ENCODE measurements at places on chromosomes 4 and X.

DNA sequence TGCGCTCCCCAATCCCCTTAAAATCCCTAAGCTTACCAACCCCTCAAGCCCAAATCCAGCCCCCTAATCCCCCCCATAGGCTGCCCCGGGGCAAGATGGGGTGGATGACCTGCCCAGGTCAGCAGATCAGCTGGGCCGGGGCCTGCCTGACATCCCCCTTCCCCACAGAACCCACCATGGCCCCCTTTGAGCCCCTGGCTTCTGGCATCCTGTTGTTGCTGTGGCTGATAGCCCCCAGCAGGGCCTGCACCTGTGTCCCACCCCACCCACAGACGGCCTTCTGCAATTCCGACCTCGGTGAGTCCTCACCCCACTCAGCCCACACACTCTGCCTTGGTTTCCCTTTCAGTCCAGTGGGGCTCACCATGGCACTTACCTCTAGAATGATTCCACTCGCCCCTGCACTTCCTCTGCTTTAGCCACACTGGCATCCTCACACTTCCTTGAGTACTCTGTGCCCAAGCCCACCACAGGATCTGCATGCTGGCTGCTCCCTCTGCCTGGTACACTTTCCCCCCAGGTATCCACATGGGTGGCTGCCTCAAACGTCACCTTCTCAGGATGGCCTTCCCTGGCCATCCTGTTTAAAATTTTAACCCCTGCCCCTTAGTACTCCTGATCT, 1.1 kb downstream of the TIMP1 start:
- DNase-seq = no peak

- DNase-seq = no peak
Measured at GRCh38 chrX:94401426-94401825, 727.4 kb downstream of the FAM133A start.

DNA sequence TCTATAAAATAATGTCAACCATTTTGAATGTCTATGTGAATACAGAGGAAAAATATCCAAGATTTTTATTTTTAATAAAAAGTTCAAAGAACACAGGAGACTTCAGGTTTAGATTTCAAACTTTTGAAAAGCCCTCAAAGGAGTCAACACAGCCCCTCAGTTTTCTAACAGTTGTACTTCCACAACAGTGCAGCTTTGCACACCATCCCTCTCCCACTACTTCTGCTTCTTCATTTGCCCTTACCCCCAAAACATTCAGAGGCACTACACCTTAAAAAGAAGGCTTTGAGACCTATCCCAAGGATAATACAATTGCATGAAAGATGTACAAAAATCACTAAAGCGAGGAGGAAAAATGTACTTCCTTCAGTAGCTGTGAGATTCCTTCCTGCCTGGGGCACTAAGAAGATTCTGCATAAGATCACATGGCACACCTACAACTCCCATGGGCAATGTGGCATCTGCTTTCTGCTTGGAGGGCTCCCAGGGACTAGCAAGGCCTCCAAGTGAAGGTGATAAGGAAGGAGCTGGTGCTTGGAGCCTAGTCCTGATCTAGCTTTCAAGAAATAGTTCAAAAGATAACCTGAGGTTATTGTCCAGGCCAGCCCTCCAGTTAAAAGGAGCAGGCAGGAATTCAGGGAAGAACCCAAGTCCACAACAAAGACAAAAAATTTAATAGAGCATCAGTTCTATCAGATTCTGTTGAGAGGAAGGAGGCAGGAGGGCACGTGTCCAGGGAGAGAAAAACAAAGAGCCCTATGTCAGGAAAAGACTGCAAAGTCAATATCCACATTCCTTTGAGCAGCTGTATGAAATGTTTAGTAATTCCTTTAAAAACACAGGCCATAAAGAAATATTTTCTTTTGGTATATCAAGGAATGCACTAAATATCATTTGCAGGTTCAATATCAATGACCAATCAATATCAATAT, 19.1 kb downstream of the ARAP2 start:
- no peak for DNase-seq

DNA sequence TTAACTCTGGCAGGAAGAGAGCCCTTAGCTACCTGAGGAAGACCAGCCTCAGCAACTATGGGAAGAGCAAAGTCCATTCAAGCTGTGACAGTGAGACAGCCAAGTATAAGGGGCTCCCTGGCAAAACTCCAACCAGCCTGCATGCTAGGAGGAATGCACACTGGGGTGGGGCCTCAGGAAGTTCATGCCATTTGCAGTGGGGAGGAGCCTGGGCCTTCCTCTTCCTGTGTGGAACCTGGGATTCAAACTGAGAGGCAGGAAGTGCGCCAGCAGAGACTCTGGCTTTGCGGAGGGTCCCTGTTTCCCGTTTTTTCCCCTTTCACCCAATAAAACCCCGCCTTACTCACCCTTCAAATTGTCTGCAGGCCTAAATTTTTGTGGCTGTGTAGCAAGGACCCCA, 33.0 kb downstream of the TFDP3 start:
- DNase-seq = no peak

- DNase-seq = no peak
Measured at GRCh38 chr4:113446019-113446418, 315.5 kb downstream of the CAMK2D start.

DNA sequence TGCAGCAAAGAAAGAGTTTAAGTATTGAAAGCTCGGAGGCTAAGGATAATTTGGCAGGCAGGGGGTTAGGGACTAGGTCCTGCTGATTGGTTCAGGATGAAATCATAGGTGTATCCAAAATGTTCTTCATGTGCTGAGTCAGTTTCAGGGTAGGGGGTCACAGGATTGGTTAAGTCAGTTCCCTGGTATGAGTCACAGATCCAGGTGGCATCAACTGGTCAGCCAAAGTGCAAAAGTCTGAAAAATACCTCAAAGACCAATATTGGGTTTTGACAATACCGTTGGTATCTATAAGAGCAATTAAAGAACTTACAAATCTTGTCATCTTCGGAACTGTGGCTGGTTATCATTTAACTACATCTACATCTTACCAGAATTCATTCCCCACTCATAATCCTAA, 25.6 kb upstream of the PRDM8 start:
- no peak for DNase-seq

DNA sequence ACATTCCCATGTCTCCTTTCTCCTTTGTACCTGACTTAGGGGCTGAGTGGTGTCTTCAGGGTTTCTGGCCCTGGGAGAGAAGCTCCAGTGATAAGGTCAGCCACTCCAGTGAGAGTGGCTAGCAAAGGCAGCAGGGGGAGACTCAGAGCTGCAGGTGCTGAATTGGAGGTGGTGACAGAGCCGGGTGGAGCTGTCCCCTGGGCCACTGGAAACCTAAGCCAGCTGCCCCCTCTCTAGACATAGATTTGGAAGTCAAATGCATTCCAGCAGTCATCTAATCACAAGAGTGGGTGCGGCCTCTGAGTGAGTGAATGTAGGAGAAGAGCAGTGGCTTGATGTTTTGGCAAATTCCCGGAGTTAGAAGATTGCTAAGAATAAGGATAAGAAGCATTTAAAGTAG, 28.5 kb downstream of the TRIM2 start:
- no peak for DNase-seq

- no peak for DNase-seq
Measured at GRCh38 chrX:29461039-29461438, 754.3 kb upstream of the MAGEB2 start.

DNA sequence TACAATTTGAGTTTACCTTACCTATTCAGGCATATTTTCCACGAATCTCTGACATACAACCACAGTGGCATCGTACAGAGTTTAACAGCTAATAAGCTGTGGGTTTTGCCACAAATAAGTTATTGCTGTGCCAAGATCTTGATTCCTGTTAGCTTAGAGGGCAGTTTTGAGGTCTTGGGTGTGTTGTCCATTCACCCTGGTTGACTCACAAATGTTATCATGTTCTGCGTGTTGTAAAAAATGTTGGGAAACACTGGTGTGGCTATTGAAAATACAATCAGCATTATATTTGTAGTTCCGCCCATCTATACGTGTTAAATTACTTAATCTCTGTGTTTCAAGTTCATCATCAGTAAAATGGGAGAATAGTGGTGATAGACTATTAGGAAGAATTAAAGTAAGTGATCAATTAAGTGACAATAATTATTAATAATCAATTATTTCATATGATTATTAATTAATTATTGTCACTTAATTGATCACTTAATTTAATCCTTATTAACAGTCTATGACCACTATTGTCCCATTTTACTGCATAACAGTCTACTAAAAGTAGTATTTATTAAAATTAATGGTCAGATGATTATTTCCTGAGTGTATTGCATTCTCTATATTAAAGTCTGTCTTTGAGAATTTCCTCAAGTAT, 96.3 kb downstream of the TMA16 start:
- no peak for DNase-seq

- DNase-seq = no peak
Measured at GRCh38 chr4:146255874-146256273, 41.5 kb downstream of the REELD1 start.

DNA sequence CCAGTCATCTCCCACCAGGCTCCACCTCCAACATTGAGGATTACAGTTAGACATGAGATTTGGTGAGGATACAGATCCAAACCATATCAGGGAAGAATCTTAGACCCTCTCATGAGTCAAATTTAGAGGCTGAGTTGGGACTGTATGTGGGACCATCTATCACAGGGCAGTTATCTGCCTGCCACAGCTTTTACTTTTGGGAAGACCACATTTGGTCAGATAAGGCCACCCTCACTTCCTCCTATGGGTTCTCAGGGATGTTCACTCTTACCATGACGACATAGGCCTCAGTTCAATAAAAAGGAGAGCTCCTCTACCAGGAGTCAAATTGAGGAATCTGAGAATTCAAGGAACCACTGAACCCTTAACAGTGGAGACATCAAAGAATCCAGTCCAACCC, 2.1 kb downstream of the MAGEB2 start:
- no peak for DNase-seq

DNA sequence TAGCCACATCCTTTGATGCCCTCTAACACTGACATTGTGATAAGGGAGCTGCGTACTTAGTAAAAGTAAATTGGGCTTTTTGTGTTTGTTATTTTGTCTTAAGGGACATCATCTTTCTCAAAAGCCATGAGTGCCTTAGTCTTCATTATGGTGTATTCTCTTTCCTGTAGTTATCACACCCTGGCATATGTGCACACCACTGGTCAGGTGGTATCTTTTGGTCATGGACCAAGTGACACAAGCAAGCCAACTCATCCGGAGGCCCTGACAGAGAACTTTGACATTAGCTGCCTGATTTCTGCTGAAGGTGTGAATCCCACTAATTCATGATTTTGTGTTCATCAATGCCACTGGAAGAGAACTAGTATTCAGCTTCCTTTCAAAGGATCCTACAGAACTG, 18.0 kb downstream of the HERC6 start:
- DNase-seq = no peak

- DNase-seq = no peak
Measured at GRCh38 chr4:1085404-1085799, 28.0 kb downstream of the RNF212 start.

- DNase-seq = no peak
Measured at GRCh38 chr4:73080789-73081188, 11.3 kb upstream of the COX18 start.

GRCh38 chr4:185412412-185412811, 13.4 kb downstream of the UFSP2 start:
- no peak for DNase-seq

- no peak for DNase-seq
Measured at GRCh38 chr4:95360906-95361695, 187.7 kb downstream of the UNC5C start.

GRCh38 chr4:148118633-148119032, 323.6 kb downstream of the NR3C2 start:
- DNase-seq = no peak

GRCh38 chr4:128827296-128827695, 17.8 kb downstream of the JADE1 start:
- DNase-seq = no peak

- DNase-seq = no peak
Measured at GRCh38 chr4:54539500-54540029, 118.2 kb upstream of the KIT start.

DNA sequence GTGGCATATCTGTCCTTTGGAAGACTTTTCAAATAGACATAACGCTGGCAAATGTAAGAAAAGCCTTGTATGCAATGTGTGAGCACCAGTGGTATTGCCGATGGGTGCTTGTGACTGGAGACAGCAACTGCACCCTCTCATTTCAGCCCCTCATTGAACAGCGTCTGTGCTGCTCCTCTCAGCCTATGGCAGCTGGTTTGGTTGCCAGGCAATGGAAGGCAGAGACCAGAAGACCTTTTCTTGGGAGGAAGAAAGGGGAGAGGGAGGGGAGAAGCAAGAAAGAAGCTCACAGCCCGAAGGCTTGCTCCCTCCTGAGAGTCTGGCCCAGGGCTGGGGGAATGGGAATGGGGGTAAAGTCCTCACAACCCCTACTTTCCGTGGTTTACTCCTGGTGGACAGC, 20.2 kb downstream of the ZCCHC13 start:
- DNase-seq = no peak

- no peak for DNase-seq
Measured at GRCh38 chr4:96649536-96649935, 809.6 kb downstream of the PDHA2 start.

DNA sequence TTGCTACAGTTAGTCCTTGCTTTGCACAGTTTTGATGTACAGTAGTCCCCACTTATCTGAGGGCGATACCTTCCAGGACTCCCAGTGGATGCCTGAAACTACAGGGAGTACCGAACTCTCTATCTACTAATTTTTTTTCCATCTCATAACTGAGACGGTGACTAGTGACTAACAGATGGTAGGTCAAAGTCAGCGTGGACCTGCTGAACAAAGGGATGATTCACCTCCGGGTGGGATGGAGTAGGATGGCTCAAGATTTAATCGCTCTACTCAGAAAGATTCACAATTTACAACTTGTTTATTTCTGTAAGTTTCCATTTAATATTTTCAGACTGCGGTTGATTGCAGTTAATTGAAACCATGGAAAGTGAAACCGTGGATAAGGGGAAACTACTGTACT, 655.8 kb downstream of the ZNF674 start:
- no peak for DNase-seq

- DNase-seq = no peak
Measured at GRCh38 chrX:138788771-138789170, 77.3 kb upstream of the FGF13 start.

- no peak for DNase-seq
Measured at GRCh38 chr4:5127556-5127955, 76.3 kb downstream of the STK32B start.

DNA sequence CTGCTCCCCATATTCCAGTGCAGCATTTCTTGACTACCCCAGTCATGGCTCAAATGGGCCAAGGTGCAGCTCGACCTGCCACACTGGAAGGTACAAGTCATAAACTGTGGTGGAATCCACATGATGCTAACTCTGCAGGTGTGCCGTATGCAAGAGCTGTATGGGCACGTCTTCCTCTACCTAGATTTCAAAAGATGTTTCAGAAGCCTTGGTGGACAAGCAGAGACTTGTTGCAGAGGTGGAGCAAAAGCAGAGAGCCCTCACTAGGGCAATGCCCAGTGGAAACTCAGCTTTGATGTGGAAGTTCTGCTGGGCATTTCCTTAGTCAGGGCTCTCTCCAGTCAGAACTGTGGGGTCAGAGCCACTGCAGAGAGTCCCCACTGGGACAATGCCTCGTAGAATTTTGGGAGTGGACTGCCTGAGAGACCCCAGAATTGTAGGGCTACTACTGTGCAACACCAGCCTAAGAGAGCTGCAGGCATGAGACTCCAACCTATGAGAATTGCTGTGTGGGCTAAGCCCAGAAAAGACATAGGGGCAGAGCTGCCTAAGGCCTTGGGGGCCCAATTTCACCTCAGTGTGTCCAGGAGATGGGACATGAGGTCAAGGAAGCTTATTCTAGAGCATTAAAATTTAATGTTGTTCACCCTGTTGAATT, 65.7 kb downstream of the BEX3 start:
- DNase-seq = no peak

- no peak for DNase-seq
Measured at GRCh38 chr4:175351473-175351872, 433.3 kb downstream of the ADAM29 start.

- DNase-seq = no peak
Measured at GRCh38 chr4:169690787-169691186, 67.0 kb downstream of the HPF1 start.

Data from stimulated activated CD4-positive, alpha-beta T cell treated with anti-CD3 and anti-CD28 coated beads, Interleukin-1b, Interleukin-23, amount 100 ng/mL, for 1 hour (primary cell).